Renal cortex interstitium (tissue), 15 donors: ENCODE measurements at places on chromosomes 16 and 17. TPM values are rescaled to one million over a fixed set of nuclear protein-coding genes. Genes with fewer than 3 reads are reported as not detected.

RHOT1 gene
- 50.8 TPM for polyA plus RNA-seq

NME2 gene
- polyA plus RNA-seq = 221 TPM

INCA1 gene
- 7.2 TPM for polyA plus RNA-seq

TERB1 gene
- polyA plus RNA-seq = 0.20 TPM

PIEZO1 gene
- 31.6 TPM for polyA plus RNA-seq

SLC12A3 gene
- polyA plus RNA-seq = 20.8 TPM

TIGD7 gene
- polyA plus RNA-seq = 13.5 TPM

TBX21 gene
- polyA plus RNA-seq = 0.07 TPM

CACNA1G gene
- 8.3 TPM for polyA plus RNA-seq

CNGB1 gene
- 0.11 TPM for polyA plus RNA-seq

PIK3R6 gene
- 1.4 TPM for polyA plus RNA-seq

RNF43 gene
- polyA plus RNA-seq = 13.6 TPM

C17orf78 gene
- 0.15 TPM for polyA plus RNA-seq

CASKIN1 gene
- polyA plus RNA-seq = 1.9 TPM

CRYM gene
- polyA plus RNA-seq = 10.0 TPM

SMIM36 gene
- 0.14 TPM for polyA plus RNA-seq

CHST5 gene
- 0.42 TPM for polyA plus RNA-seq

PYDC1 gene
- polyA plus RNA-seq = not detected

LYRM9 gene
- 22.1 TPM for polyA plus RNA-seq

C16orf96 gene
- polyA plus RNA-seq = 0.16 TPM

ANKRD13B gene
- polyA plus RNA-seq = 12.5 TPM

NPIPA8 gene
- 61.6 TPM for polyA plus RNA-seq

LRRC36 gene
- 4.6 TPM for polyA plus RNA-seq

STH gene
- not detected for polyA plus RNA-seq

NLRC3 gene
- 2.1 TPM for polyA plus RNA-seq

CACNG4 gene
- polyA plus RNA-seq = 4.6 TPM

CD68 gene
- 62.6 TPM for polyA plus RNA-seq

KCNJ12 gene
- polyA plus RNA-seq = 6.8 TPM

ST3GAL2 gene
- polyA plus RNA-seq = 27.4 TPM

GCGR gene
- 12.5 TPM for polyA plus RNA-seq

NPIPB2 gene
- 5.4 TPM for polyA plus RNA-seq

HCRT gene
- polyA plus RNA-seq = not detected

KRTAP1-1 gene
- not detected for polyA plus RNA-seq

EIF1 gene
- polyA plus RNA-seq = 706 TPM

MYH2 gene
- 0.11 TPM for polyA plus RNA-seq

TMEM114 gene
- not detected for polyA plus RNA-seq

HSD17B1 gene
- 5.9 TPM for polyA plus RNA-seq

FBXW10 gene
- polyA plus RNA-seq = 0.89 TPM

AATK gene
- polyA plus RNA-seq = 7.8 TPM

KRT32 gene
- polyA plus RNA-seq = not detected
